ENCODE measurements at places on chromosomes 11 and 22.

DNA sequence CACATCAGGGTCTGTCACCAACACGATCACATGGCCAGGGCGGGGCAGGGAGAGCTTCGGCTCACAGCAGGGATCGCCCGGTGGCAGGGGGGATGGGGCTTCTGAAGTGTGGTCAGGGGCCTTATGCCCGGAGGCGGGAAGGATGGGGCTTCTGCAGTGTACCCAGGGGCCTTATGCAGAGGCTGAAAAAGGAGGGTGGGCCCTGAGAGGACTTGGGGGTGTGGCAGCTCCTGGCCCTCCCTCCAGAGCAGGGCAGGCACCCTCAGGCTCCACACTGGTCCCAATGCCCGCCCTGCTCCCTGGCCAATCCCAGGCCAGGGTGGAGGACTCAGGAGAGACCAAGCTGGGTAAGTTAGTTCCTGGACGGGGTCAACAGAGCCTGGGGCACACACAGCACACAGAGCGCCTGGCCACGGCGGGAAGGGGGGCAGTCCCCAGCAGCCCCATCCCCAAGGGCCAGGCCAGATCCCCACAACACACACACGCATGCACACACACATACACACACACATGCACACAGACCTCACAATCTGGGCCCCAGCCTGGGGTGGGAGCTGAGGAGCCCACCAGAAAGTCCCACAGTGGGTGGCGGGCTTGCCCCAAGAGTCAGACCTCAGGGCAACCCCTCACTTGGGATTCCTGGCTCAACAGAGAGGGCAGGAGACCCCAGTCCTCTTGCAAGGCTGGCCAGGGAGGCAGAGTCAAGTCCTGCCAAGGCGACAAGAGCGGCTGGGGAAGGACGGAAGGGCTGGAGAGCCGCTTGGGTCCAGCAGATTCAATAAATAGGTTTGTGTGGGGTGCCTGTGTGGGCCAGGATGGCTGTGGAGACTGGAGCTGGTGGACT lies 1.1 kb upstream of the CEND1 start:
- no peak for DNase-seq

DNA sequence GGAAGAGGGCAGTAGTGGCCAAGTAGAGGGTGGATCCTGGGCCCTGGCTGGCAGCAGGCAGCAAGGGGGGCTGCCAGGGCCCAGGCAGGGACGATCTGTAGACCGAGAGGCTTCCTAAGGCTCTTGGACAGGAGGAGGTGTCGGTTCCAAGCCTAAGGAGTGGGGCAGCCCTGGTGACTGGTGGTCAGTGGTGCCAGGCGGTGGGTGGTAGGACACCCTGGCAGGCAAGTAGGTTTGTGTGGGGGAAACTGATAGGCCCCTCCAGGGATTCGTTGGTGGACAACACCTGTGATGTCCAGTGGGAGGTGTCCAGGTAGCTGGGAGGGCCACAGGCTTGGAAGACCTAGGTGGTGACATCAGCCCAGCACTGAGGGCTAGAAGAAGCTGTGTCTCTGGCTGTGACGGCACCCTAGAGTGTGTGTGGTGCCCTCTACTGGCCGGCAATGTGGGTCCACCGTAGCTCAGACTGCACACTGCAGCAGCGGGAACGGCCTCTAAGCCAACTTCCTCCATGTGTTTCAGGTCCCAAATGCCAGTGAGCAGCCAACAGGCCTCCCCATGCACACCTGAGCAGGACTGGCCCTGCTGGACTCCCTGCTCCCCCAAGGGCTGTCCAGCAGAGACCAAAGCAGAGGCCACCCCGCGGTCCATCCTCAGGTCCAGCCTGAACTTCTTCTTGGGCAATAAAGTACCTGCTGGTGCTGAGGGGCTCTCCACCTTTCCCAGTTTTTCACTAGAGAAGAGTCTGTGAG lies 9.4 kb upstream of the SAMM50 start:
- DNase-seq: peak; percentile 84

DNA sequence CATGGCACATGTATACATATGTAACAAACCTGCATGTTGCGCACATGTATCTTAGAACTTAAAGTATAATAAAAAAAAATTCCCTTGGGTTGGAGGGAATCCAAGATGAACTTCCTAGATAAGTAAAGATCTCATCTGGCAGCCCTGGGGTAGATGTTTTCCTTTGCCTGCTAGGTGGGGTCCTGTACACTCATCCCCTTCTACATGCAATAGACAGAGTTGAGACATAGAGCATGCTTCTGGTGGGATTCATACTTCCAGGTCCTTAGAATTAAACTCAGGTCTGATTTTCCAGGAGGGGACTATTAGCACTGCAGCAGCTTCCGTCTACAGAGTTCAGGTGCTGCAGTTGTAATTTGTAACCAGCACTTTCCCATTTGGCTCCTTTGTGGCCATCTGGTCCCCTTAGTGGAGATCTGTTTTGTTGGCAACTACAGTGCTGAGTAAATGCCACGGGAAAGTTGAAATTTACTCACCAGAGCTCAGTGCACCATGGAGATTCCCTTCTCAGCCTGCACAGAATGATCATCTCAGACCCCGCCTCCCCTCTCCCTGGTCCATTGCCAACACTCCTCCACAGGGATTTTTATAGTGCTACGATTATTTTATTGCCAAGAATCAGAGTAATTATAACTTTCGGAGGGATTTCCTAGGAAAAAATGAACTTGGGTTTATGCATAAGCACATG lies 220.1 kb upstream of the E2F8 start:
- DNase-seq: no peak

GRCh38 chr11:61966734-61967115 lies 709 bp downstream of the FTH1 start:
- DNase-seq: peak; percentile 58

GRCh38 chr22:29030016-29030617 lies 31.5 kb downstream of the C22orf31 start:
- peak; percentile 29 for DNase-seq

DNA sequence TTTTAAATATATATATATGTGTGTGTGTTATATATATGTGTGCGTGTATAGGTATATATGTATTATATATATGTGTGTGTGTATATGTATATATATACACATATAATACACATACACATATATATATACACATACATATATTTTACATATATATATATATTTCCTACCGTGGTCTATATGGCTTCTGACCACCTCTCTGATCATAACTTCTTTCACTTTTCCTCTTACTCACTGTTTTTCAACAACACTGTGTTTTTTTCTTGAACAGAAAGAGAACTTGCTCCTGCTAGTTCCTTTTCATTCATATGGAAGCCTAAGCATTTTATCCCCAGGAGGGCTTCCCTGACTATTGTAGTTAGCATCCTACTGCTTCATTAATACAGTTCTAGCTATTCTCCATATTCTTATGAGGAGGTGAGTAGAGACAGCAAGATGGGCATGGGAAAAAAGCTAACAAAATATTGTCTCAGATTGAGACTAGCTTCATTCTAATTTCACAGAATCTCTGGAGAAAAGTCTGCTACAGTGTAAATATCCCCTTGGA lies 38.5 kb upstream of the CTSC start:
- DNase-seq: no peak

- DNase-seq: no peak
Measured at GRCh38 chr11:35600331-35600838, 17.9 kb upstream of the FJX1 start.

GRCh38 chr11:107567739-107568335 lies 2.3 kb upstream of the ALKBH8 start:
- no peak for DNase-seq

- peak; percentile 23 for DNase-seq
Measured at GRCh38 chr22:19478045-19478900, 720 bp downstream of the UFD1 start.

DNA sequence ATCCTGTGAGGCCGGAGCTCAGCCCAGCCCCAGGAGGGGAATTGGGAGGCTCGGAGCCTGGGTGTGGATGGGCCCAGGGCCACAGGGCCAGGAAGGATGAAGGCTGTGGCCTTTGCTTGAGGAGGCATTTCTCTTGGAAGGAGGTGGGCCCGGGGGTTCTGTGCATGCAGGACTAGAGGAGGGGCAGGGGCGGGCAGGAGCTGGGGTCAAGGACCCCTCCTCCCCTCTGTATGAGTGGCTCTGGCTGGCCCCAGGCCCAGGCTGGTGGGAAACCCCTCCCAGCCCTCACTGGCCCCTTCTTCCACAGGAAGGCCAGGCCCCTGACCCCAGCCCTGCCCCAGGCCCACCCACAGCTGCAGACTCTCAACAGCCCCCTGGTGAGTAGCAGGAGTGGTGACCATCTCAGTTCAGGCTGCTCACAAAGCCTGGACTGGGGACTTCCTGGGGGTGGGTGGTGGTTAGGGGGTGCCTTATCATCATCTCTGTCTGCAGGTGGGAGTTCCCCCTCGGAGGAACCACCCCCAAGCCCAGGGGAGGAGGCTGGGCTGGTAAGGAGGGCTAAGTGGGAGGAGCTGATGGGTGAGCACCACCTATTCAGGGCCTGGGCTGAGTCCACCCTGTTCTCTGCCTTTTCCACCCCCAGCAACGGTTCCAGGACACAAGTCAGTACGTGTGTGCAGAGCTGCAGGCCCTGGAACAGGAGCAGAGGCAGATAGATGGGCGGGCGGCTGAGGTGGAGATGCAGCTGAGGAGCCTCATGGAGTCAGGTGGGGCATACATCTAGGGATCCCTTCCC lies 6.0 kb downstream of the KCNK7 start:
- DNase-seq: peak; percentile 71

DNA sequence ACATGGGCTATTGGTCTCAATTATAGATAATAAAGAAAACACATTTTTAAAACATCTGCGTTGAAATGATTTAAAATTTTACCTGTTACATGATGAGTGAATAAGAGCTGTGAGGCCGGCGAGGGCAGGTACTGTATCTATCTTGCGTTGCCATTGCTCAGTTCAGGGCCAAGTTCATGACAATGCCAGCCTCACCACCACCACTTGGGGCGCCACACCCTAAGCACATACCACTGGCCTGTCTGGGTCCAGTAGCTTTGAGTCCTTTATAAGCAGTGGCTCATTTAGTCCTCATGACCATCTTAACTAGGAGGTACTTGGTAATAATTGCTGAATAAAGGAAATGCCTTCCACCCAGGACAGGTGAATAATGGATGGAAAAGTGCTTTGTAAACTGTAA lies 14.5 kb upstream of the MB start:
- DNase-seq: peak; percentile 66

GRCh38 chr11:13349046-13349445 lies 71.5 kb downstream of the BMAL1 start:
- DNase-seq: no peak

DNA sequence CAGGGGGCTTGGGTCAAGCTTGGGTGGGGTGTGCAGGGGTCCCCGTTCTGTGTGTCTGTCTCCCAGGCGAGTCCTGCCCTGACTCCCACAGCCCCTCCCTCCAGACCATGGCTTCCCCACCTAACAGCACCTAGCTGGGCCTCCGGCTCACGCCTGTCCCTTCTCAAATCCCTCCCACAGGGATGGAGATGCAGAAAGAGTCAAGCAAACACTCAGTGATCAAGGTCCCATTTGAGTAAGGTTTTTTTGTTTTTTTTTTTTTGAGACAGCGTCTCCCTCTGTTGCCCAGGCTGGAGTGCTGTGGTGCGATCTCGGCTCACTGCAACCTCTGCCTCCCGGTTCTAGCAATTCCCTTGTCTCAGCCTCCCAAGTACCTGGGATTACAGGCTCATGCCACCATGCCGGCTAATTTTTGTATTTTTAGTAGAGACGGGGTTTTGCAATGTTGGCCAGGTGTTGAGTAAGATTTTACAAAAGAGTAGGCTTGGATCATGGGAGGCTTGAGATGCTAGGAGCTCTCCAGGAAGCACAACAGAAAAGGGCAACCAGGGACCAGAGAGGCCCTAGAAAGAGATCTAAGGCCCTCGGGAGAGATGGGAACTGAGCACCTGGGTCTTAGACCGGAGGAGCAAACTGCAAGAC lies 5.7 kb downstream of the APOBEC3D start:
- no peak for DNase-seq

DNA sequence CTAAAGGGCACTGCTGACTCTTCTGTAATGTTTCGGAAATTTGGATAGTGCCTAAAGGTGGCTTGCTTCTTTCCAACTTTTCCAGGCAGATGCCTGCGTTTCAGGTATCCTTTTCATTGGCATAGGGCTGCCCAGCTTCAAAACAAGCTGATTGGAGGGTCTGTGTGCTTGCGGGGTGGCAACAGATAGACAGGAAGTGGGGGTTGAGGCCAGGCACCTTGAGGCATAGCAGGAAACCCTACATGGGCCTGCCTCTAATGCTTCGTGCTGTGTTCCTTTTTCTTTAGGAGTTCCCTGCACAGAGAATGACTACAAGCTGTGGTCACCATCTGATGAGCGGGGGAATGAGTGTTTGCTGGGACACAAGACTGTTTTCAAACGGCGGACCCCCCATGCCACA lies 92.2 kb upstream of the SORL1-AS1 start:
- DNase-seq: peak; percentile 42

DNA sequence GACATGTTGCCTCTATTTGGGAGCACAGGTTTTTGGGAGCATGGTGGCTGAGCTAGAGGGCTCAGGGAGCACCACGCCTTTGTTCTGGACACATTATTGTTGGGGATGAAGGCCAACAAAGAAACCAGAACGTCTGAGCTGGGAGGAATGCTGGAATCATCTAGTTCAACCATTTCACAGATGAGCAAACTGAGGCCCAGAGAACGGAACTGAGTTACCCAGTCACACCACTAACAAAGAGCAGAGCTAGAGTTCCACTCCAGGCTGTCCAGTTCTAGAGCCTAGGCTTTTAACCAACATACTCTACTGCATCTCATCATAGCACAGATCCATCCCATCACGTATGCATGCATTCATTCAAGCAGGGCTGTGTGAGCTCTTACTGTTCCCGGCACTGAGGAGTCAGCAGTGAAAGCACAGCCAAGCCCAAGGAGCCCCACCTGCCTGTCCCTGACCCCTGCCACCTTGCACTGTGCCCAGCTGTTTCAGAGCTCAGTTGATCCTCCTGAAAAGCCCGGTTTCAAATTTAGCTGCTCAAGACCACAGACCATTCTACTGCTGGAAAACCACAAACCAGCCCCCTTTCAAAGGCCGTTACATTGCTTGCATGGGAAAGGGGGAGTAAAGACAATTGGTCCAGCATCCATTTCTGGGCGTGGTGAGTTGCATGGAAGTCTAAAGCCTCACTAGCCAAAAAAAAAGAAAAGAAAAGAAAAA lies 16.9 kb upstream of the TCF20 start:
- DNase-seq: no peak

GRCh38 chr11:44519989-44520737 lies 45.3 kb upstream of the CD82 start:
- no peak for DNase-seq

- DNase-seq: no peak
Measured at GRCh38 chr11:100575860-100576717, 111.0 kb upstream of the ARHGAP42 start.

GRCh38 chr22:32699001-32699582 lies 102.4 kb upstream of the TIMP3 start:
- no peak for DNase-seq

DNA sequence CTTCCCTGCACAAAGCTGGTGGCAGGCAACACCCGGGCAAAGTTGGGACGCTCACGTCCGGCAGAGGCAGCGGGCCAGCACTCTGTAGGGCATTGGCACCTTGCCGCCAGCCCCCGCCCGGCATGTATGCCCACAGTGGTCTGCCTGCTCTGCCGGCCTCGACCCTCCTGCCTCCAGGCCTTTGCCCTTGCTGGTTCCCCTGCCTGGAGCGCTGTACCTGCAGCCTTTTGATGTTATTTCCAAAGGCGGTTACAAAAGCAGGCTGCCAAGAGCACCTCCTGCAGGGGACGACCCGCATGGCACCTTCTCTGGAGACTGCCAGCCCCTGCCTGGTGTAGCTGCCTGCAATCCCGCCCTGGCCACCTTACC lies 56.5 kb upstream of the SHISAL1 start:
- DNase-seq: no peak

- DNase-seq: no peak
Measured at GRCh38 chr11:57815476-57815875, 53.9 kb downstream of the CTNND1 start.

All from stimulated activated CD8-positive, alpha-beta memory T cell treated with anti-CD3 and anti-CD28 coated beads, Interleukin-4, amount 100 ng/mL, for 48 hours (primary cell).